ENCODE measurements at places on chromosomes 1 and 21.

- no peak for DNase-seq
Measured at GRCh38 chr1:9687874-9688582, 36.5 kb downstream of the PIK3CD start.

- no peak for DNase-seq
Measured at GRCh38 chr1:217846733-217847132, 215.6 kb downstream of the SPATA17 start.

GRCh38 chr1:216193839-216194443, 229.3 kb downstream of the USH2A start:
- no peak for DNase-seq

GRCh38 chr1:222644636-222644980, 26.7 kb downstream of the MIA3 start:
- DNase-seq, result no peak

DNA sequence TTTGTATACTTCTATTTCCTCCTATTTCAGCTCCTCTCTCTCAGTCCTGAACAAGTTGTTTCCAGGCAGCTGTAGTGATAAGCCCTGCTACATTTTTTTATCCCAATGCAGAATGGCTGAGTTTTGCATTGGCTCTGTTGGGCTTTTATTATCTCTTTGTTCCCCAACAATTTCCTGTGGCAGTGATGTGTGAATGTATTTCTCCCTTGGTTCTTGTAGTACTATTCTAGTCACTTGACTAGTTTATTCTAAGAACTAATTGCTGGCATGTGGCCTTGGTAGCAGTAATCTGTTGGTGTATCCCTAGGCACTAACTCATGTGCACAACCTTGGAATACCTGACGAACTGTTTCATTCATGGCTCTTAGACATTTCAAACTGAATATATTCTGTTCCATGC, 60.7 kb downstream of the NFASC start:
- no peak for DNase-seq

DNA sequence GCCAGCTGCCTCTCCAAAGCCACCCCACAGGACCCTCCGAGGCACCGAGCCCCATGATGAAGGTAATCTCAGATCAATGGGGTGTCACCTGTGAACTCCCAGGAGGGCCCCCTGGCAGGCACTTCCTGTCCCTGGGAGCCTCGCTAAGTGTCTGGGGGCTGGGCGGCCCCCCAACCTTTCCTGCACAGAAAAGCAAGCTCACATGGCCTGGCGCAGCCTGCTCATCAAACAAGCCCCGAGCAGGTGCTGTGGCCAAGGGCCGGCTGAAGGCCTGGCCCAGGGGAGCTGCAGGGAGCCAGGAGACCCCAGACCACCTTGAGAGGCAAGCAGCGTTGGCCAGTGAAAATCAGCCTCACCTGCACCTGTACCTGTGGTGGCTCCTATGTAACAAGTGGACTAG, 2.9 kb downstream of the RIPK4 start:
- DNase-seq, result no peak

- DNase-seq, result no peak
Measured at GRCh38 chr1:220877377-220878095, 1.7 kb upstream of the HLX start.

- no peak for DNase-seq
Measured at GRCh38 chr1:226364514-226364899, 43.4 kb downstream of the PARP1 start.

- no peak for DNase-seq
Measured at GRCh38 chr1:2127187-2128145, 67.1 kb downstream of the FAAP20 start.

- no peak for DNase-seq
Measured at GRCh38 chr1:159922511-159923202, 2.6 kb downstream of the TAGLN2 start.
